ENCODE measurements at places on chromosomes 4 and X. TPM values are rescaled to one million over a fixed set of nuclear protein-coding genes. Genes with fewer than 3 reads are reported as not detected.

DNA sequence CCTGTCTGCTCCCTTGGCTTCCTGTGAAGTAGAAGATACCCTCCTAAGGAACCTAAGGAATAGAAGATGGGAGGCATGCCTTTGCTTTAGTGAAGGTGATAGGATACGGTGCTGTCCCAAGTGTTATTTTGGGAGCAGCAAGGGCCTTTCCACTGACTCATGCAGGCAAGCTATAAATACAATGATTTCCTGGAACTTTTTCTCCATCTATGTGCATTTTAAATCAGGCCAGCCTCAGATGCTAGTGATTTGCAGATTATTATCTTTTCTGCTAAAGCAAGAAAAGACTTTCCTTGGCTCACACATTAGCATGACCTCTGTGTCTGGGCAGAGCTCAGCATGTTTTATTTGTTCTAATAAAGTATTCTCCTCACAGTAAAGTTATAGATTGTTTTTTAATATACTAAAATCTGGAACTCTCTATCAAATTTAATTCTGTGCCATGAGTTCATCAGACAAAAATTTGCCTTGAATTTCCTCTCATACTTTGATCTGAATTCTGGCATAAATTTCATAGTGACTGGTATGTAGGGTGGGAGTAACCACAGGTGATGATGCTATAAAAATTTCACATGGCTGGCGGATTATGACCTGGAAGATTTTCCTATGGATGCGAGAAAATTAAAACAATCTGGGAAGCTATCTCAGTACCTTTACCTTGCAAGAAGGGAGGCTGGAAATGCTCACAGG, 131.7 kb downstream of the REPS2 start:
- no peak for DNase-seq
- no peaks in the 10 kb centered on the region for H3K36me3 ChIP-seq
- H3K4me3 ChIP-seq, result no peak overlapping the region

- H3K4me3 ChIP-seq, result no peak overlapping the region
- no peak overlapping the region for H3K27ac ChIP-seq
- H3K27me3 ChIP-seq, result no peaks in the 10 kb centered on the region
- no peak for DNase-seq
- no peaks in the 10 kb centered on the region for H3K36me3 ChIP-seq
These were observed 42.9 kb downstream of the PSAPL1 start for GRCh38 chr4:7391637-7392437.

GRCh38 chr4:1243451-1244080, 5.4 kb downstream of the CTBP1 start:
- no peak overlapping the region for H3K27ac ChIP-seq
- H3K36me3 ChIP-seq, result peaks cover 5% of the 10 kb centered on the region
- peaks cover 44% of the 10 kb centered on the region for H3K4me1 ChIP-seq
- DNase-seq, result no peak
- no peak overlapping the region for H3K4me3 ChIP-seq
- H3K27me3 ChIP-seq, result no peaks in the 10 kb centered on the region

DNA sequence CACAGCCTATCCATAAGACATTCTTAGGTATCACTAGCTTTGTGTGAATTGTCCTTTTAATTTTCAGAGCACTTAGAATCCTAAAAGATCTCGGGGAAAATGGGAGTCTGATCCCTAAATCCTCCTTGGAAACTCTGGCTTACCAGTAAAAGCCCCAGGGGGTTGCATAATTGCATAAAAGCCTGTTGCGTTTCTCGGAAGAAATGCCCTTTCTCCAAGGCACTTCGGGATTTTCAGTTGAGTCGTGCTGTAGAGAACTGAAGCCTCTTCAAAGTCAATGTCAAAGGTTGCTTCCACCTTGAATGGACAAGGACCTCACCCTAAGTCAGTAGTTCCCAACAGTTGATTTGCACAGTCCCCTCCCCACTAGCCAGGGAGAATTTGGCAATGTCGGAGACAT, 20.8 kb downstream of the FAM184B start:
- no peak overlapping the region for H3K27ac ChIP-seq
- no peak overlapping the region for H3K4me3 ChIP-seq
- DNase-seq, result no peak
- no peaks in the 10 kb centered on the region for H3K36me3 ChIP-seq
- peaks cover under 1% of the 10 kb centered on the region for H3K4me1 ChIP-seq
- peaks cover 3% of the 10 kb centered on the region for H3K27me3 ChIP-seq

The SPANXD gene
- not detected for total RNA-seq
